Activated T-cell treated with anti-CD3 and anti-CD28 coated beads, Interleukin-2, amount 50 U/mL, for 1 hour (primary cell): ENCODE measurements at places on chromosomes 2 and 18.

DNA sequence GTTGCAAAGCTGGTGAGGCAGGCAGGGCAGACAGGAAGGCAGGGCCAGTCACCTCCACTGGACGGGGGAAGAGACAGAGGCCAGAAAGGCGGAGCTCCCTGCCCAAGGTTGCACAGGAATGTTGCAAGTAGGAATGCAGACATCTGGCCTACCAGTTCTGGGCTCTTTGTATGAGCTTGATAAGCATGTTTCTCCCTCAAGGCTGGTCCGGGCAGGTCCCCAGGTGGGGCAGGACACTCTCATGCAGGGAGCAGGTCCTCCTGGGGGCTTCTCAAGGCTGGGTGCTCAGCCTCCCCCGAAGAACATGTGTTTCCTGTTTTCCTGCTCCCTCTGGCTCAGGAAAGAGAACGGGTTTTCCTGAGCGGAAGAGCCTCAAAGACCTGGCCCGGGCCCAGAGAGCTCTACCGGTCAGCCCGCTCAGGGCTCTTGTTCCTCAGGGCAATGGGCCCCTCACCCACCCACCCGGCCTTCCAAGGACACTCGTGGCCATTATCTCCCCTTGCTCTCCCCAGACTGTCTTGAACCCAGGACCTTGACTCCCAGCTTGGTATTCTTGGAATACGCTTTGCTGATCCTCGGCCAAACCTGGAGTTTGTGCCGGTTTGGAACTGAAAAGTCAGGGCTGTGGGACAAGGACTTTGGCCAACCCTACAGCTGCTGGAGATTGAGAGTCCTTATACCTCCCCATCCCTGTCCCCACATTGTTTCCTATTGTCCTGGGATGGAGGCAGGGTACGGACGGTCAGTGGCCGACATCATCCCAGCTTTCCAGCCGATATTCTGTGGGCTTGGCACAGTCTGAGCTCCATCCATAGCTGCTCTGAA is 87.7 kb upstream of the HAAO start:
- DNase-seq: no peak

GRCh38 chr18:12867441-12868123 is 16.5 kb downstream of the PTPN2 start:
- DNase-seq: no peak

GRCh38 chr2:215880970-215881369 is 132.4 kb downstream of the MREG start:
- DNase-seq: no peak

- DNase-seq: no peak
These were observed 248.8 kb downstream of the ACKR3 start for GRCh38 chr2:236818281-236819045.

DNA sequence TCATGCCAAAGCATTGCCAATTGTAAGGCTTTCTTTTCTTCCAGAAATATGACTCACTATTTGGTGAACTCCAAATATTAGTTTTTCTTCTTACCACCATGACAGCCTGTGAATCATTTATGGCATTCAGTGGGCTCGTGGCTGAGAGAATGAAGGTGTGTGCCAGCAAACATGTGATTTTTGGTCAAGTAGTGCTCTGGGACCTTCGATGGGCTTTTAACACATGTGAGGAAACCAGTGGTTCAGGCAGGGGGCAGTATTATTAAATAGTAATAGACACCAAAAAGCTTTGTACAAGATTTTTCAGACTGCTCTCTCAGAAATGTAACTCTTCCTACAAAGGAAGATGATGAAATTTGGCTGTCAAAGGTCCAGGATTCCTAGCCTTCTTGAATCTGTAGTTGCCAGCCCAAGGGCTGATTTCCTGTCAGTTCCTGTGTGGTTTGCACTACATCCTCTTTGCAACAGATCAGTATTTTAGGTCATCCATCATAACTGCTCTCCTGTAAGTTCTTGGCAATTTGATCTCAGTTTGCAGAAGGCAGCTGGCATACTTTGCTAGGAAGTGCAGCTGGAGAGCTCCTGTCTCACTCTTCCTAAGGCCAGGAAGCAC is 64.3 kb downstream of the BABAM2 start:
- no peak for DNase-seq

- DNase-seq: no peak
These were observed 131.0 kb upstream of the CXCR4 start for GRCh38 chr2:136248907-136249306.

DNA sequence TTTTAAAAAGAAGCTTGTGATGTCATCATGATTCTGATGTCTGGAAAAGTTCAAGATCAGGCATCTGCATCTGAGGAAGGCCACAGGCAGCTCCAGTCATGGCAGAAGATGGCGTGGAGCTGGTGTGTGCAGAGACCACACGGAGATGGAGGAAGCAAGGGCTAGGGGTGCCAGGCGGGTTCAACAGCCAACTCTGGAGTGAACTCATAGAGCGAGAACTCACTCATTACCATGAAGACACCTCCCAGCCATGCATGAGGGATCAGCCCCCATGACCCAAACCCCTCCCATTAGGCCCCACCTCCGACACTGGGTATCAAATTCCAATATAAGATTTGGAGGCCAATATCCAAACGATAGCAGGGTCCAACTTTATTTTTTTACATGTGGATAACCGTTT is 61.6 kb downstream of the KCNG2 start:
- DNase-seq: no peak

- DNase-seq: no peak
These were observed 196.8 kb upstream of the CYRIA start for GRCh38 chr2:16862471-16862870.
